ENCODE measurements at places on chromosomes 7 and 10.

DNA sequence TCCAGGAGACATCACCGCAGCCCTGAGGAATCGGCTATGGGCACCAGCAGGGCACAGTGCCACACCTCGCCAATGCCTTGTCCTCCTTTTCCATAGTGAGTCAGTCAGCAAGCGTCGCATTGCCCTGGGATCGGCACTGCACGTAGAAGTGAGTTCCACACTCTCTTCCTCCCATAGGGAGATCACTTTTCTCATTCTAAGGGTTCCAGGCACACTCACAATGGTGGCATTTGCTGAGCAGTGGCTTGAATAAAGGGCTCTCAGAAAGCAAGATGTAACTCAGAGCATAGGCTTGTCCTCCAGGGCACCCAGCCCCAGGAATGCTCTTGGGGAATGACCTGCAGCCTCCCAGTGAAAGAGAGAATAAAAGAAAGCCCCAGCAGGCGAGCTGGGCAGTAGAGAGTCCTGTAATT lies 1.1 kb upstream of the VIM start:
- DNase-seq, result no peak

GRCh38 chr10:31999836-32000235 lies 56.4 kb downstream of the KIF5B start:
- no peak for DNase-seq

- no peak for DNase-seq
Measured at GRCh38 chr7:149799397-149800168, 26.2 kb upstream of the ZNF467 start.

DNA sequence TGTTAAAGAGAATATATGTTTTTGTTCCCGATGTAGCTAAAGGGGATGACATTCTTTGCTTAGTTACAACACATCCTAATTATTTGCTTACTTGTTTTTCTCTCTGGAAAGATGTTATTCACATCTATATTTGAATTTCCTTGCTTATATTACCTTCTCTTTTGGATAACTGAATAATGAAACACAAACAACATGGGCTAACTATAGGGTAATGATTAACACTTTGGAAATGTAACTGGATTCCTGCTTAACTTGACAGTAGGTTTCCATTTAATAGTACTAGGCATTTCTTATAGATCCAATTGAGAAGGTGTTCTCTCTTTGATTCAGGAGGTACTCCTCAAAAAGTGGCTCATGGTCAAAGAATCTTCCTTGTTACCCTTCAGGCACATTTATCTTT lies 141.1 kb downstream of the CCSER2 start:
- no peak for DNase-seq

GRCh38 chr7:71795410-71795809 lies 616.7 kb downstream of the CALN1 start:
- DNase-seq, result no peak

DNA sequence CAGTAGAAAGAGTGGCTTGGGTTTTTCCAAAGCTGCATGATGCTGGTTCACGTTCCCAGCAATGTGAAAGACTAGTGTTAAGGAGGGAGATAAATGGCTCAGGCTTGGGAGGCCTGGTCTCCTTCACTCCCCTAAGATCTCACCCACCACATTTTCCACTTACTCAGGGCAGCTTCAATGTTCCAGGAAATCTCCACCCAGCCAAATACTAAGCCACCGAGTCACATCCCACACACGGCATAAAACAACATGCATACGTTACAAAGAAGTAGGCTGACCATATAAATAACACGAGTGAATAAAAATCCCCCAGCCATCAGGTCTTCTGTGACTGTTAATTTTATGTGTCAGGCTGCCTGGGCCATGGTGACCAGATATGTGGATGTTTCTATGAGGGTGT lies 303.5 kb downstream of the SFMBT2 start:
- DNase-seq, result no peak

DNA sequence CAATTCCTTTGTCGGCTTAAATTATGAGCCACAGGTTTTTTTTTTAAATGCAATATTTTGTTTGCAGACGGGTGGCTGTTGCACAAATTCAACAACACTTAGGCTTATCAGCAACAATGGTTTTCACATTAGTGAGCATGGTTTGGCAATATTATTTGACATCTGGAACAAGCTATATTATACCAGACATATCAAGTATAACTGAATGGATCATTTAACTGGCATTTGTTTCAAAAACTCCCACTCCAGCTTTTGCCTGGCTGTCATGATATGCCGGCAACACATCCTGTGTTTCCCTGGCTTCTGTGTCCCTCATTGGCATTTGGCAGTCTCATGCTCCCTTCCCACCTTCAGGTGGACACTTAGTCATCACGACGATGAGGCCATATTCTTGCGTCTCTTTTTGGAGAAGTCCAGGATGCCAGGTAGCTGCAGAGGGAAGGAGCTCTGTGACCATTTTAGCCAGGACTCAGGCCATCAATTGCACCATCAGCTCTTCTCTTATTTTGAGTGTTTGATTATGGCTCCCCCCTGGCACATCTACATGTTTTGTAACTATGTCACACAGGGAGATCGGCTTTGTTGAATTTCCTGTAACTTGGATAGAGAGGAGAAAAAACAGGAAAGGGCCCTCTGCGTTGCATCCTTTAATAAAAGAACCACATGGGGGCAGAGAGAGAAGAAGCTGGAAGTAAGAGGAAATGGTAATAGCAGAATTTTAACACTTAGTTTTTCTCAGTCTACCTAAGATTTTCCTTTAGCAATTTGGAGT lies 413.9 kb downstream of the LRMDA start:
- no peak for DNase-seq

GRCh38 chr10:92208736-92209135 lies 82.1 kb downstream of the CPEB3 start:
- DNase-seq, result no peak

DNA sequence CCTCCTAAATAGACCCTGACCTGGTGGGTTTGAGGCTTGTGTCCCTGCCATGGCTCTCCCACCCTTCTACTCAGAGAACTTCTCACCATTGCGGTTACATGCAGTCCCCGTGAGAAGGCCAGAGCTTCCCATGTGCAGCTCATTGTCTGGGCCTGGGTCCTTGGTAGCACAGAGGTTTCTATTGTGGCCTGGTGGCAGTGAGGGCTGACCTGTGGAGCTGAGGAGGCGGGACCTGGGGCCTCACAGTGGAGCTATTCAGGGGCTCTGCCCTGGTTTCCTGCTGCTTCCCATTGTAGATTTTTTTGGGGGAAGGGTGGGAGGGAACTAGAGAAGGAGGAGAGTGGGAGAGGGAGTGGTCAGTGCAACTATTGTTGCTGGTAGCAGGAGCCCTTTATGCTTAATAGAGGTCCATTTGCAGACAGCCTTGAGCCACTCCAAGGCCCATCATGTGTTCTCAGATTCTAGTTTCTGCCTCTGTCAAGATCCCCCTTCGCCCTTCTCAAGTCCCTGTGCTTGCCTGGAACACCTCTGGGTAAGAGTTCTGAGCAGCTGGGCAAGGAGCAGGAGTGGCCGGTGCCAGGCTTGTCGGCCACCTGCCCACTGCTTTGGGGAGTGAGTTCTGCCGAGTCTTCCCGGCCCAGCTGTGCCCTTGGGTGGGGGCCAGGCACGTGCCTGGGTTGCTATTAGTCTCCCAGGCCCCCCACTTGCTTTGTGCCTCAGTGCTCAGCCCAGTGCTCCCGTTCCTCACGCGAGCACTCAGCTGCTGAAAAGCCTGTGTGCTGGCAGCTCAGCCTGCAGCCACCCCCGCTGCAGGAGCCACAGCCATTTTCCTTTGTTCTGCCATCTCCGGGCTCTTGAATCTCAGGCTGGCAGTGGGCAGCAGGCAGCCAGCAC lies 10.7 kb downstream of the TSPAN14 start:
- DNase-seq, result no peak

DNA sequence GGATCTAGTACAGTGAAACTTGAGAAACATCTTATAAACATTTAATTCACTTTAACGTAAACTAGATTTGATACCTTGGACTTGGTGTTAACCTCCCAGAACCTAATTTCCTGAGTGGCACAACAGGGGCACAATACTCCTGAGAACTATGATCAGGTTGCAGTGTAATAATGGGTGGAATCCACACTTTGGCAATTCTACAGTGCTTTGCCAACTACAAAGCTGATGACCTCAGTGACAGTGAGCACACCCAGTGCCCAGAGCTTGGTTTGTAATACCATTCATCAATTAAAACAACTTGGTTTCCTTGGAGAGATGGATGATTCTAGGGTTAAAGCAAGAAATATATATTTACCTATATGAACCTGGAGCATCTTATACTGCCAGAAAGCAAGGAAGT lies 379.2 kb downstream of the NRG3 start:
- DNase-seq, result no peak

DNA sequence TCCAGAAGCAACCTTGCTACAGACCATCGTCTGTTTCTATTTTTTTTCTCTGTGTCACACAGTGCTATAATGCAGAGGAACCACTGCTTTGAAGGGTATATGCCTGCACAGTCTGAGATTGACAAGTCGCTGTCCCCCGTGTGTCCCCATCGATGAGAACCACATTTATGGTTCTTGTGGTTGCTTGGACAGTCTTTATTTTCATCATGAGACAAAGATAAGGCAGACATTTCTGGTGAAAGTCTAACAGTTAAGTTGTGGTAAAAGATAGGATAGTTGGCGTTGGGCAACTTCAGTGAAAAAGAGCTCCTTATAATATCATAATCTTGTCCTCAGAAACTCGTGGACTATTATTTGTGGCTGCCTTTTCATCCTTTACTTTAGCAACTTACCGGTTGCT lies 6.3 kb upstream of the AKR1E2 start:
- no peak for DNase-seq

DNA sequence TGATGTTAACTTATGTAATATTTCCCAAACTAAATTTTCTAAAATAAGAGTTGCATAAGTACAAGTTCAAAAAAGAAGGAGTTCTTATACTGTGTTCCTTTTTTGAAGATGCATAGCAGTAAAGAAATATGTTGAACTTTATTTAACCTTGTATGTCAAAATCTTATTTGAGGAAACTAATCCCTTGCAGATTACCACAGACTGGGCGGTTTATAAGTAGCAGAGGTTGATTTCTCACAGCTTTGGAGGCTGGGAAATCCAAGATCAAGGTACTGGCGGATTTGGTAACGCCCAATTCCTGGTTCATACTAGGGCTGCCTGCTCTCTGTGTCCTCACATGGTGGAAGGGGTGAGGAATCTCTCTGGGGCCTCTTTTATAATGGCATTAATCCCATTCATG lies 68.5 kb downstream of the GNAT3 start:
- DNase-seq, result no peak

DNA sequence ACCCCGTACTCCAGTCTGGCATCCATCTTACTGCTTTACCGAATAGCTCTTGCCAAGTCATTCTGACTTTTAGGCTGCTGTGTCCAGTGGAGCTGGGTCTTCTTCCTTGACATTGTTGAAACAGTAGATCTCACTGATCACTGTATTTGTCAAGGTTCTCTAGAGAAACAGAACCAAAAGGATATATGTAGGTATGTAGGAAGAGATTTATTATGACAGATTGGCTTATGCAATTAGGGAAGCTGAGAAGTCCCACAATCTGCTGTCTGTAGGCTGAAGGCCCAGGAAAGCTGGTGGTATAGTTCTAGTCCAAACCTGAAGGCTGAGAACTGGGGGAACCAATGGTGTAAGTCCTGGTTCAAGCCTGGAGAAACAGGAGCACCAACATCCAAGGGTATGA lies 12.1 kb upstream of the PRRT4 start:
- DNase-seq, result no peak

- no peak for DNase-seq
Measured at GRCh38 chr7:150361402-150361801, 7.2 kb upstream of the REPIN1 start.

DNA sequence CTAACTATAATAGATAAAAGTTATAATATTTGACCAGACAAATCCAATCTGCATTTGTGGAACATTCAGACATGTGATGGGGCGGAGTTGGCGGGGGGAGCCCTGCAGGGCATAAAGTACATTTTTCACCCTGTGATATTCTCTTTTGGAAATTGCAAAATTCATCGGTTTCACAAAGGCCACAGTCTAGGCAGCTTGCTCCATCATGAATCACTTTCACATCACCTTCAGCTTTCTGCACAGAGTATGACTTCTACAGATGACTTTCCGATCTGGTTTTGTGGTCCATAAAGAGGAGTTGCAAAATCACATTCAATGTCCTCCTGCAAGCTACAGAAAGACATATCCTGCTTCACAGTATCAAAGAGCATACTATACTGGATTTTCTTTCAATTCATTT lies 51.4 kb upstream of the APBB1IP start:
- DNase-seq, result no peak

DNA sequence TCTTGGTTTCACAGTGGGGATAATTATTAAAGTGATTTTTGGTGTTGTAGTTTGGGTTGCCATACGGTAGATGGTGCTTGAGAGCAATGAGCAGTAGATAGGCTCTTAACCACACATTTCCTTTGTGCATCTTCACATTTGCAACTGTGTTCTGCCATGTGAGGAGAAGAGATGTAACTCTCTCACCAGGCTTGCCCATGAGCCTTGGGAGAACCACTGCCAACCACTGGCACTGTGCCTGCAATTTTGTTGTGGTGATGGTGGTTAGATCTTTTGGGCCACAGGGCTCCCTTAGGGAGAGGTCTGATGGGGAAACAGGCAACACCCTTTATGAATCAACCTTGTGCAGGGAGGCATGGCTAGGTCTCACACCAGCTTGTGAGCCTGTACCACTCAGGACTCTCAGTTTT lies 204.3 kb downstream of the CCDC7 start:
- no peak for DNase-seq

GRCh38 chr7:150981644-150982043 lies 3.5 kb upstream of the KCNH2 start:
- no peak for DNase-seq

DNA sequence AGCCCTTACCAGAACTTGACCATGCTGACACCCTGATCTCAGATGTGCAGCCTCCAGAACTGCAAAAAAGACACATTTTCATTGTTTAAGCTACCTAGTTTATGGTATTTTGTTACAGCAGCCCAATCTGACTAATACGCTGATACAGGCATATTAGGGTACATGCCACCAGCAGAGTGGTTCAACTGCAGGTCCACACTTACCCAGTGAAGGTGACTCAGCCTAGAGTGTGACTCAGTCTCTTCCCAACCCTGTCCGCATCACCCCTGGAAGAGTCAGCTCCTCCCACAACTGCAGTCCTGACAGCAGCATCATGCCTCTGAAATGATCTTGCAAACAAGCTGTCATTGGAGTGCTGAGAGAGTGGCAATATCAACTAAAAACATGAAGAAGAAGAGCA lies 30.8 kb upstream of the GOT1 start:
- DNase-seq, result no peak

GRCh38 chr7:72326365-72326764 lies 85.8 kb downstream of the CALN1 start:
- DNase-seq, result no peak

DNA sequence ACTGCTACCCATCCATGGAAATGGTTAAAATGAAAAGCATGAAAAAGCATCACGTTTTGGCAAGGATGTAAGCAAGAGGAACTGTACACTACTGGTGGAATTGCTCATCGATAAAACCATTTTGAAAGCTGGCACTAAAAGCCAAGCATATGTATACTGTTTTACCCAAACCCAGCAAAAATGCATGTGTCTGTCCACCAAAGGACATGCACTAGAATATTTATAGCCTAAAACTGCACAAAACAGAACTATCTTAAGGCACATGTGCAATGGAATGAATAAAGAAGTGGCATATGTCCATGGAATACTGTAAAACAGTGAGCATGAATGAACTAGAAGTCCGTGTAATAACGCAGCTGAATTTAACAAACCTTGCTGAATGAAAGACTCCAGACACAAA lies 22.9 kb downstream of the RBAK start:
- no peak for DNase-seq

GRCh38 chr10:58157076-58157766 lies 110.5 kb downstream of the IPMK start:
- peak; percentile 85 for DNase-seq

GRCh38 chr10:61478621-61479312 lies 25.6 kb upstream of the TMEM26 start:
- DNase-seq, result no peak

- no peak for DNase-seq
Measured at GRCh38 chr10:75202321-75203045, 8.1 kb upstream of the VDAC2 start.
